Lower lobe of right lung (tissue), 2 donors: ENCODE measurements at places on chromosomes 7 and 10. TPM values are rescaled to one million over a fixed set of nuclear protein-coding genes. Genes with fewer than 3 reads are reported as not detected.

DNA sequence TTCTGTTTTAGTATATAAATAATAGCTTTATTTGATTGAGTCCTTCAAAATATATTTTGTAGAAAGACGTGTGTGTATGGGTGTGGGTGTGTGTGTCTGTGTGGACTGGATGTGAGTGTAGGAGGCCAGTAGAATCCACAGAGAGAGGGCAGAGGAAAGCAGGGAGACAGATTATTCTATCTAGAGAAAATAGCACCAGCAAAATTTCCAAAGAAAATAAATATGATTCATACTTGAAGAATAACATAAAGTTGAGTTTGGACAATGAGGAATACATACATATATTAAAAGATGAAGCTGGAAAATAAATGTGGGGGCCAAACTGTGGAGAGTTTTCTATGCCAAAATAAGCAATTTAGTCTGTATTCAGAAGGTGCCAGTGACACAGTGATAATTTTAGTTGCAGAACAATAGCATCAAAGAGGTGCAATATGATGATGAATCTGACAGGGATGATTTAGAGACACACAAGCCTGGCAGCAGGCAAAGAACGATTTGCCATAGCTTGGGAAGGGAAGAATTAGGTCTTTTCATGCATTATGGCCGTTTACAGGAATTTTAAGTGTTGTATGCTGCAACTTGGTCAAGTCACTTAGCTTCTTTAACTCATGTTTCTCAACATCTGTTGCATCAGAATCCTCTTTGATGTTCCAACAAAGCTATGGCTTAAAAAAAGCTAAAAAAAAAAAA, 121.3 kb downstream of the SEMA3A start:
- no peak overlapping the region for H3K4me3 ChIP-seq
- H3K36me3 ChIP-seq = no peaks in the 10 kb centered on the region
- no peaks in the 10 kb centered on the region for H3K27me3 ChIP-seq
- H3K4me1 ChIP-seq = no peaks in the 10 kb centered on the region
- DNase-seq = no peak
- H3K27ac ChIP-seq = no peak overlapping the region

- DNase-seq = no peak
- H3K36me3 ChIP-seq = no peaks in the 10 kb centered on the region
Measured at GRCh38 chr10:128617532-128617931, 491.3 kb upstream of the MKI67 start.

- H3K36me3 ChIP-seq = peaks cover 17% of the 10 kb centered on the region
- H3K27ac ChIP-seq = no peak overlapping the region
- peaks cover 30% of the 10 kb centered on the region for H3K4me1 ChIP-seq
- no peak overlapping the region for H3K4me3 ChIP-seq
Measured at GRCh38 chr10:79345241-79346011, 1.8 kb upstream of the PPIF start.

DNA sequence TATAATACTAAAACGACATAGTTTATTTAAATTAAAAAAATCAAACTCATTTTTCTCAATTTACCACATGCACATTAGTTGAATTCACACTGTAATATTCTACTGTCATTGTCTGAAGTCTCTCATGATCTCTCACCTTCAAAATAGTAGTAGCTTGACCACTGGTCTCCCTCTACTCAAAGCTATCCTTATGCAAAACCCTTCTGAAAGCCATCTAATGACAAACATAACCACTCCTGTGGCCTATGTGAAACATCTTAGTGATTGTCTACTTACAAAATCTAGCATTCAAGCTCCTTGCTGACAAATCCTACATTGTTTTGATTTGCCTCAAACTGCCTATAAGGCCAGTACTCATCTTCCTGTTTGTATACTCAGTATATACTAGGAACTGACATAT, 606.0 kb upstream of the GHITM start:
- DNase-seq = no peak
- H3K27ac ChIP-seq = no peak overlapping the region
- no peaks in the 10 kb centered on the region for H3K27me3 ChIP-seq
- no peaks in the 10 kb centered on the region for H3K36me3 ChIP-seq
- H3K4me1 ChIP-seq = no peaks in the 10 kb centered on the region

DNA sequence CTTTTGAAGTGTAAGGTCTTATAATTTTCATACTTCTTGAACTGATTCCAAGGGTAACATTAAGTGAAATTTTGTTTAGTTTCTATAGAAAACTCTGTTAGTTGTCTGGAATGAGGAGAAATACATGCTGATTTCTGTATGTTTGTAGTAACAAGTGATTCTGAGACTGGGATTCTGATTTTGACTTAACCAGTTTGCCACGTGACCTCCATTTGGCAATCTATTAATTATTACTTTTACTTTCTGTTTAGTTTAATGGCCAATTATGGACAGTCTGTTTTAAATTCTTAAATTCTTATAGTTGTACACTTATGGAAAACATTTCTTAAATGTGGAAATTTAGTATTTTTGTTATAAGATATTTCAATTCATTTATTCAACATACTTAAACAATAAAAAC, 163.1 kb downstream of the ADK start:
- no peaks in the 10 kb centered on the region for H3K36me3 ChIP-seq
- peak overlapping the region; percentile 31 for H3K4me3 ChIP-seq
- peaks cover 4% of the 10 kb centered on the region for H3K4me1 ChIP-seq
- DNase-seq = no peak

- no peaks in the 10 kb centered on the region for H3K4me1 ChIP-seq
- H3K27ac ChIP-seq = no peak overlapping the region
Measured at GRCh38 chr10:129333706-129334105, 133.3 kb upstream of the MGMT start.

MACC1 gene
- 24.7 TPM for total RNA-seq

GRCh38 chr10:59865101-59865500, 41.3 kb downstream of the CCDC6 start:
- DNase-seq = no peak
- no peak overlapping the region for H3K4me3 ChIP-seq
- no peaks in the 10 kb centered on the region for H3K27me3 ChIP-seq
- no peaks in the 10 kb centered on the region for H3K36me3 ChIP-seq
- H3K4me1 ChIP-seq = peaks cover 32% of the 10 kb centered on the region
- peak overlapping the region; percentile 42 for H3K27ac ChIP-seq

DNA sequence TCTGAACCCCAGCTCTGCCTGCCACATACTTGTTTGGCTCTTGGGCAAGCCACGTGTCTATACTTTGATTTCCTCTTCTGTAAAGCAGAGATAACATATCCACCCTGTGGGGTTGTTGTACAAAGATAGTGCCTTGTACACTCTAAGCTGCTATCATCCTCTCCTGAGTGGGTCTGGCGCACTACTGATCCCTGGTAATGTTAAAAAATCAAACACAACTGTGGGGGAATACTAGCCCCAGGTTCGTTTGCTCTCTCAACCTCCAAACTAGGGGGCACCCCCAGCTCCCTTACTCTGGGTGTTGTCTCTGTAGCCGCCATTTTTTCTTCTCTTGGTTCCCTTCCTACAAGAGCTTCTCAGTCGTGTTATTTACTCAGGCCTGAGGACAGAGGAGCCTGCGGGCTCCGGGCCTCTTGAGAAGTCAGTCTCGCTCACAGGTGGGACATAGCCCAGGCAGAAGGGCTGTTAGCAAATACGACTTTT, 1.0 kb downstream of the POLM start:
- no peaks in the 10 kb centered on the region for H3K27me3 ChIP-seq
- peak overlapping the region; percentile 93 for H3K27ac ChIP-seq
- peak overlapping the region; percentile 90 for H3K4me3 ChIP-seq
- H3K4me1 ChIP-seq = peaks cover 22% of the 10 kb centered on the region
- peaks cover 43% of the 10 kb centered on the region for H3K36me3 ChIP-seq

DNA sequence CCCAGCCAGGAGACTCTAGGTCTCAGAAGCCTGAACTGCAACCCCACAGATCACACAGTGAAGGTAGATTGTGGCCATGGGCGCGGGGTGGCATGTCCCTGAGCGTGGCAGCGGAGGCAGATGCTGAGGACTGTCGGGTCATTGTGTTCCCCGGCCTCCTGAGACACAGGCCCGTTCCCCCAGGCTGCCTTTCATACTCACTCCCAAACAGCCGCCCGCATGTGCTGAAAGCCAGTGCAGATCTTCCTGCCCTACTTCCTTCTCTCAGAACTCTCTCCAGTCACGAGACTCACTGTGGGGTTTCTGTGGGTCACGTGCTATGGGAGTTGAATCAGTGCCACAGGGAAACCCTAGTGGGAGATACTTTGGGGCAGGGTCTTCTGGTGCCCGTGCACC, 48.0 kb downstream of the ZNF467 start:
- peak; percentile 49 for DNase-seq
- no peak overlapping the region for H3K27ac ChIP-seq
- no peaks in the 10 kb centered on the region for H3K4me1 ChIP-seq
- H3K4me3 ChIP-seq = no peak overlapping the region
- H3K27me3 ChIP-seq = no peaks in the 10 kb centered on the region

DNA sequence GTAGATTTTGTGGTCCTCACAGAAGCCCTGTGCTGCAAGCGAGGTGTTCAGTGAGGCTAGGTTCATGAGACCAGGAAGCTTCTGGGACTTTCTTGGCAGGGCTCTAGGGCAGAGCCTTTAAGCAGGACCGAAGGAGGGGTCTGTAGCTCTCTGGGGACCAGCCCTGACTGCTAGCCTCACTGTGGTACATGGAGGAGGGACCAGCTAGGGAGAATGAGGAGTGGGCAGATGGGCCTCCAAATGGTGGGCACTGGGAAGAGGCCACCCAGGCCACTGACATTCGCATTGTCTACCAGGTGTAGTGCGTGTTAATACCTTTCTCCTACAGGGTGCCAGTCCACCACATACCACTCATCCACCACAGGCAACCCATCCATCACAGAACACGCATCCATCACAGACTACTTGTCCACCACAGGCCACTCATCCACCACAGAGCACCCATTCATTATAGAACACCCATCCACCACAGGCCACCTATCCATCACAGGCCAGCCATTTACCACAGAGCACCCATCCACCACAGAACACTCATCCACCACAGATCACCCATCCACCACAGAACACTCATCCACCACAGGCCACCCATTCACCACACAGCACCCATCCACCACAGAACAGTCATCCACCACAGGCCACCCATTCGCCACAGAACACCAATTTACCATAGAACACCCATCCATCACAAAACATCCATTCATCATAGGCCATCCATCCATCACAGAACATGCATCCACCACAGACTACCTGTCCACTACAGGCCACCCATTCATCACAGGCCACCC, 31.6 kb upstream of the ZNF488 start:
- no peak overlapping the region for H3K27ac ChIP-seq
- H3K4me1 ChIP-seq = no peaks in the 10 kb centered on the region

NPY gene
- not detected for total RNA-seq

PLEKHS1 gene
- 7.0 TPM for total RNA-seq

DNA sequence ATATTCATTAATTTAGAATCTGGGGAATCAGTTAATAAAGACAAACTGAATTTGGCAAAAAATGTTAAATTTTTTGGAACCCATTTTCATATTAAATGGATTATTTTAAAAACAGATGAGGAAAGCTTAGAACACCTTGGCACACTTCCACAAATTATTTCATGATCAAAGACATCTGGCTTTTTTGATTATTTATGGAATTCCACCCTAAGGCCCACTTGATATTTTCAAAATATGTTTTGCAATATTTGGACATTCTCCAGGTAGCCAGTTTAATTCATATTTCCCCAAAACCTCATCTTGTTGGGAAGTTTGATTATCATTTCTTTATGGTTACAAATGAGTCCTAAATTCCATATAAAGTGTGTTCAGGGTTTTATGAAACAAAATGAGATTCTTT, 129.9 kb downstream of the DOCK4 start:
- H3K27me3 ChIP-seq = no peaks in the 10 kb centered on the region
- peaks cover 20% of the 10 kb centered on the region for H3K4me1 ChIP-seq
- no peak overlapping the region for H3K27ac ChIP-seq
- H3K4me3 ChIP-seq = no peak overlapping the region
- DNase-seq = no peak
- H3K36me3 ChIP-seq = no peaks in the 10 kb centered on the region
